ENCODE measurements at places on chromosomes 3 and 15. TPM values are rescaled to one million over a fixed set of nuclear protein-coding genes. Genes with fewer than 3 reads are reported as not detected.

The OXTR gene
- total RNA-seq = 5.7 TPM

The XIRP1 gene
- total RNA-seq = 0.16 TPM

The DNAJA4 gene
- 3.0 TPM for total RNA-seq

The UPK1B gene
- 14.3 TPM for total RNA-seq

The RHCG gene
- total RNA-seq = not detected

The CNOT10 gene
- 20.9 TPM for total RNA-seq

The RASGRP1 gene
- total RNA-seq = 1.0 TPM

The CD200 gene
- total RNA-seq = 7.0 TPM

The ARHGAP31 gene
- 13.6 TPM for total RNA-seq

The ALDH1A3 gene
- 19.7 TPM for total RNA-seq

The ATP13A5 gene
- total RNA-seq = not detected

The EPHA6 gene
- not detected for total RNA-seq

The ZKSCAN7 gene
- total RNA-seq = 4.9 TPM

The TGM5 gene
- total RNA-seq = not detected

The CACNA1D gene
- total RNA-seq = 0.49 TPM

The ACTRT3 gene
- total RNA-seq = 2.6 TPM

The HCLS1 gene
- total RNA-seq = 0.49 TPM

The SPATA12 gene
- total RNA-seq = 0.13 TPM

The RNU5B-1 gene
- not detected for total RNA-seq

The TMOD2 gene
- total RNA-seq = 3.0 TPM

The ARRDC4 gene
- 1.3 TPM for total RNA-seq

The FOXL2NB gene
- not detected for total RNA-seq

The IL20RB gene
- total RNA-seq = 0.33 TPM

The C15orf40 gene
- 9.8 TPM for total RNA-seq

The FRMD5 gene
- total RNA-seq = 10.8 TPM

The ABCF3 gene
- total RNA-seq = 79.1 TPM

The TICRR gene
- 0.89 TPM for total RNA-seq

The PRSS50 gene
- total RNA-seq = 0.16 TPM

The RYR3 gene
- total RNA-seq = under 0.01 TPM

The XCR1 gene
- not detected for total RNA-seq

The MYLK gene
- 155 TPM for total RNA-seq

The PML gene
- total RNA-seq = 57.4 TPM

The METTL6 gene
- 13.0 TPM for total RNA-seq

The SI gene
- total RNA-seq = not detected

The SLC12A1 gene
- total RNA-seq = under 0.01 TPM

The KNG1 gene
- total RNA-seq = not detected

The ERICH6 gene
- not detected for total RNA-seq

The CADPS gene
- total RNA-seq = not detected

The ANKRD34C gene
- total RNA-seq = not detected

The ZNF774 gene
- total RNA-seq = 1.5 TPM

The PYGO1 gene
- 4.4 TPM for total RNA-seq

The DNAH12 gene
- total RNA-seq = not detected

The GRK7 gene
- not detected for total RNA-seq

The CCR9 gene
- not detected for total RNA-seq

The NANOGP8 gene
- not detected for total RNA-seq

The GTF2E1 gene
- 10.1 TPM for total RNA-seq

The ITIH1 gene
- total RNA-seq = not detected

The GP5 gene
- total RNA-seq = under 0.01 TPM

All from mesangial cell (primary cell).